ENCODE measurements at places on chromosomes 12 and 14. TPM values are rescaled to one million over a fixed set of nuclear protein-coding genes. Genes with fewer than 3 reads are reported as not detected.

The FLRT2 gene
- total RNA-seq: 22.7 TPM

DNA sequence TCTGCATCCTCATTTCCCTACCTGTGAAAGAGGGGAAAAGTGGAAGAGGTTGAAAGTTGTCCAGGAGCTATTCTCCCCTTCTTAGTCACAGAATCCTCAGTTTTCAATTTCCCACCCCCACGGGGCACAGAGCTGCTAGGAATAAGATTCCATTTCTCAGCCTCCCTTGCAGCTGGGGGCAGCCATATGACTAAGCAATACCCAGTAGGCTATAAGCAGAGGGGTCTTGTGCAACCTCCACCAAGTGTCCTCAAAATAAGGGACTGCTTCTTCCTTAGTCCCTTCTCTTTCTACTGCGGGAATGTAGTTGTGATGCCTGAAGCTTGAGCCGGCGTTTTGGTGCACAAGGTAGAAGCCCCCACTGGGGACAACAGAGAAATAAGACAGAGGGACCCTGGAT lies 40.9 kb downstream of the VWF start:
- no peaks in the 10 kb centered on the region for H3K36me3 ChIP-seq
- peaks cover 6% of the 10 kb centered on the region for H3K4me1 ChIP-seq
- H3K4me3 ChIP-seq: no peak overlapping the region
- DNase-seq: no peak
- H3K27me3 ChIP-seq: no peaks in the 10 kb centered on the region

DNA sequence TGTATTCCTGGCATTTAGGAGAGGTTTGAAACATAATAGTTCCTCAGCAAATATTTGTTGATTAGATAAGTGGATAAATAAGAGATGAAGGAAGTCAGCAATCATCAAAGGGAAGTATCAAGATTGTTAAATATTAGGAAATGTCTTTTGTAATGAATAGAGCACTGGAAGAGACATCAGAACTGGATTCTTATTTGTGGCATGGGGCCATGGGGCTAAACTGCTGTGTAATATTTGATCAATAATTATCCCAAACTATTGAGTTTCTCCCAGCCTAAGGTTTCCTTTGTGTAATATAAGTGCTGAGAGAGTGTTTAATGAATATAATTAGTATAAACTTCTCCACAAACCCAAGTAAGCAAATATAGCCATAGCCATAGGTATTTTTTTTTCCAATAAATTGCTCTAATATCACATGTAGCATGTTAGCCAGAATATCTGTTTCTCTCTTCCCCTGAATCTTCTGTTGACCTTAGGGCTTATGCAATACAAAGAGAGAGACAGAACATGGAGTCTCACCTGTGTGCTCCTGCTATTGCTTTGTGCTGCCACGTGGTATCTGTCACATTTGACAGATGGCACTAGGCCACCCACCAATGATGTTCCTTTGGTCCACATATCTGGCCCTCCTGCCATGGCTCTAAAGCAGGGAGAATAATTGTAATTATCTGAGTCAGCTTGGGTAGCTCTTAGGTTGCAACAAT lies 658.7 kb downstream of the SOX5 start:
- H3K27me3 ChIP-seq: no peaks in the 10 kb centered on the region
- no peak overlapping the region for H3K27ac ChIP-seq
- DNase-seq: no peak
- no peaks in the 10 kb centered on the region for H3K36me3 ChIP-seq
- no peak overlapping the region for H3K4me3 ChIP-seq

DNA sequence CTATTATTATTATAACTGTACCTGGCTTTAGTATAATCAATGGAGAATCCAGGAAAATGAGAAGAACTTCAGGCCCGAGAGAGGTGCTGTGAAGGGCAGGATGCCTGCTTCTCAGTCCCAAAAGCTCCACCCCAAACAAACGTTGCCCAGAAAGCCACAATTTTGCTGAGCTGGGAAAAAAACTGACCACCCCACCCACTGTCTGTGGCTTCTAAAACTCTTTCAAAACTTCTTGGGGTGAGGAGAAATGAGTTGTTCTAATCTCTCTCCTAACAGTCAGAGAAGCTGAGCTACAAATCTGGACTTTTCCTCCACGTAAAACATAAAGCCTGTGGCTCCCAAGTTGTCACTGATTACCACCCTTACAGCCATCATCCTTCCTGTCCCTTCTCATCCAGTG lies 13.4 kb downstream of the VDR start:
- H3K36me3 ChIP-seq: no peaks in the 10 kb centered on the region
- H3K4me1 ChIP-seq: peaks cover 5% of the 10 kb centered on the region

- H3K36me3 ChIP-seq: no peaks in the 10 kb centered on the region
- no peak for DNase-seq
- H3K27ac ChIP-seq: no peak overlapping the region
- no peaks in the 10 kb centered on the region for H3K4me1 ChIP-seq
- no peaks in the 10 kb centered on the region for H3K27me3 ChIP-seq
Observed at GRCh38 chr12:7927470-7927869, 8.5 kb downstream of the SLC2A3 start.

DNA sequence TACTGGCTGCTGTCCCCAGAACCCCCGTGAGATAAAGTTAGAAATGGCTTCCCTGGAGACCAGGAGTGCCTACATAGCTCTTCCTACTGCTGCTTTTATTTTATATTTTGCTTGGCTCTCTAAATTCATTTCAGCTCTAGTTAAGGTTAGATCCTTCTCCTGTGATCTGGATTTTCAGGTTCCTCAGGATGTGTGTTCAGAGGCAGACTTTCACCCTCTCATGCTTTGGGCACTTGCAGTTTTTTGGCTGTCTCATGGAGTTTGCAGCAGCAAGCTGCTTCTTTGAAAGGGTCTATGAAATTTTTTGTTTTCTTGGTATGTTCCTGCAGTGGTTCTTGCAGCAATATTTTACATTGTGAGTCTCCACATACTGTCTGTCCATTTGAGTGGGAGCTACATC lies 93.3 kb downstream of the ATP23 start:
- H3K27me3 ChIP-seq: no peaks in the 10 kb centered on the region
- H3K36me3 ChIP-seq: no peaks in the 10 kb centered on the region
- H3K4me3 ChIP-seq: no peak overlapping the region
- DNase-seq: no peak

All from SJCRH30 (cell line).